Activated CD8-positive, alpha-beta T cell treated with anti-CD3 and anti-CD28 coated beads, Interleukin-2, amount 10 ng/mL, durations not matched to agents 7 days and 5 days (primary cell): ENCODE measurements at places on chromosomes 1 and 21. TPM values are rescaled to one million over a fixed set of nuclear protein-coding genes. Genes with fewer than 3 reads are reported as not detected.

Gene HSD3B1
- not detected for total RNA-seq

Gene HENMT1
- total RNA-seq, result 38.7 TPM

Gene BRDT
- total RNA-seq, result not detected

DNA sequence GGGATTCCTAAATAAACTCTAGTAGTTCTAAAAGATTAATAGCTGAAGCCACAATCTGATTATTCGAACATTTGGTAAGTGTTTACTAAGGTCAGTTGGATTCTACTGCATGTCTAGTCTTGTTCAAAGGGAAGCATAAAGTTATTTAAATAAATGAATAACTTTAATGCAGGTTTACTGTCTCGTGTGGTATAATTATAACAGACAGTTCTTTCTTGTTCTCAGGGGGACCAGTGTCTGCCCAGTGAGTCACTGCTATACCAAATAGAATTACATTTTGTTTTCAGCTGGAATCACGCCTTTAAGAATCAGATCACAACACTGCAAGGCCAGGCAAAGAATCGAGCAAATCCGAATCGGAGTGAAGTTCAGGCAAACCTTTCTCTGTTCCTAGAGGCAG is 45.1 kb downstream of the SMG7 start:
- no peak for DNase-seq

DNA sequence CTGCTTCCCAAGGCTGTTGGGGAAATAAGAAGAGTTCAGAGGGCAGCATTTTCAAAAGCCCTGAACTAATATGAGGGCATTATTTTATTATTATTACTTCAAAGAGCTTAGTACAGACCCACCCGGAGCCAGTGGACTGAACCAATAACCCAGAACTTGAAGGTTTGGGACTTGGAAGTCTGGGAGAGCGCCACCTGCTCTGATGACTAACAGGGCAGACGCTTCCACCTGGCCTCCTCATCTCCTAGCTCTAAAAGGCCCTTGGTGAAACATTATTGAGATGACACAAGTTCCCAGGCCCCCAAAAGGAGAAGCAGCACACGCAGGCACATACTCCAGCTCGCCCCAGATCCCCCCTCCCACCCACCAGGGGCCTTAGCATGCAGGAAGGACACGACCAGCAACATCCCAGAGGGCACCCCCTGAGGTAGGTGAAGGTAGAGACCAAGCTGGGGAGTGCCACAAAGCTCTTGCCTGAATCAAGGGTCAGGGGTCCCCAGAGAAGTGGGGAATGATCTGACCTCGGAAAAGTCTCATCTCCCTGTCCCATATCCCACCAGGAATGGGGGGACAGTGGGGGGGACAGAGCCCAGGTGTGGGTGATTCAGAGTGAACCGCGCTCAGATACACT is 1.3 kb downstream of the DLGAP3 start:
- DNase-seq, result no peak
